Left ventricle myocardium superior (tissue), 1 donor: ENCODE measurements at places on chromosomes 2 and 18. TPM values are rescaled to one million over a fixed set of nuclear protein-coding genes. Genes with fewer than 3 reads are reported as not detected.

The XDH gene
- not detected for total RNA-seq

The ABCG8 gene
- not detected for total RNA-seq

The SFT2D3 gene
- 3.1 TPM for total RNA-seq

The PIKFYVE gene
- 16.1 TPM for total RNA-seq

The SRD5A2 gene
- not detected for total RNA-seq

The LOXHD1 gene
- 0.74 TPM for total RNA-seq

The ZNF521 gene
- total RNA-seq, result 28.8 TPM

The MBD1 gene
- total RNA-seq, result 58.5 TPM

The CXCR1 gene
- 0.69 TPM for total RNA-seq

The PTH2R gene
- not detected for total RNA-seq

The GKN1 gene
- not detected for total RNA-seq

The PNKD gene
- total RNA-seq, result 67.1 TPM

The HRH4 gene
- 0.17 TPM for total RNA-seq

The ASPRV1 gene
- total RNA-seq, result 0.84 TPM

The IFIH1 gene
- 5.9 TPM for total RNA-seq

The DCDC2C gene
- not detected for total RNA-seq

The TMEM18 gene
- 9.4 TPM for total RNA-seq

The B3GNT2 gene
- total RNA-seq, result 15.1 TPM

The CCNT2 gene
- total RNA-seq, result 20.9 TPM

The TLX2 gene
- not detected for total RNA-seq

The HOXD1 gene
- not detected for total RNA-seq

The MGAT4A gene
- total RNA-seq, result 18.8 TPM

The IL36RN gene
- total RNA-seq, result not detected

The SCG2 gene
- total RNA-seq, result not detected

The ANKRD62 gene
- not detected for total RNA-seq

The AMER3 gene
- total RNA-seq, result not detected

The TANK gene
- total RNA-seq, result 27.9 TPM

The MAPK4 gene
- 28.8 TPM for total RNA-seq

The CTAGE1 gene
- not detected for total RNA-seq

The ARHGEF33 gene
- 0.10 TPM for total RNA-seq

The SMPD4 gene
- total RNA-seq, result 31.6 TPM

The CYP1B1 gene
- total RNA-seq, result 16.9 TPM

The FBXO36 gene
- total RNA-seq, result 0.55 TPM

The CNOT11 gene
- total RNA-seq, result 37.4 TPM

The CRYGD gene
- not detected for total RNA-seq

The SNORC gene
- total RNA-seq, result 1.3 TPM

The TMEM247 gene
- total RNA-seq, result not detected

The SCYGR4 gene
- not detected for total RNA-seq

The EMILIN1 gene
- 15.7 TPM for total RNA-seq

The MC4R gene
- not detected for total RNA-seq

The RNF125 gene
- total RNA-seq, result 3.4 TPM

The SLC5A7 gene
- total RNA-seq, result 0.07 TPM

The SPR gene
- 55.8 TPM for total RNA-seq

The AQP12B gene
- total RNA-seq, result not detected

The ARHGAP25 gene
- total RNA-seq, result 5.4 TPM

The BOLL gene
- total RNA-seq, result not detected

The CRYGC gene
- not detected for total RNA-seq

The PARD6G gene
- 4.0 TPM for total RNA-seq

The SMYD5 gene
- total RNA-seq, result 15.4 TPM

The GKN2 gene
- total RNA-seq, result not detected

The M1AP gene
- not detected for total RNA-seq

The PSMD1 gene
- total RNA-seq, result 73.4 TPM

The ST8SIA3 gene
- total RNA-seq, result not detected

The DTNB gene
- total RNA-seq, result 5.9 TPM

The CFC1 gene
- not detected for total RNA-seq

The SCN1A gene
- total RNA-seq, result 0.92 TPM
